Activated CD8-positive, alpha-beta T cell treated with anti-CD3 and anti-CD28 coated beads for 36 hours (primary cell): ENCODE measurements at places on chromosomes 7 and 10. TPM values are rescaled to one million over a fixed set of nuclear protein-coding genes. Genes with fewer than 3 reads are reported as not detected.

- DNase-seq, result no peak
These were observed 246.0 kb upstream of the NFE2L3 start for GRCh38 chr7:25906003-25906402.

DNA sequence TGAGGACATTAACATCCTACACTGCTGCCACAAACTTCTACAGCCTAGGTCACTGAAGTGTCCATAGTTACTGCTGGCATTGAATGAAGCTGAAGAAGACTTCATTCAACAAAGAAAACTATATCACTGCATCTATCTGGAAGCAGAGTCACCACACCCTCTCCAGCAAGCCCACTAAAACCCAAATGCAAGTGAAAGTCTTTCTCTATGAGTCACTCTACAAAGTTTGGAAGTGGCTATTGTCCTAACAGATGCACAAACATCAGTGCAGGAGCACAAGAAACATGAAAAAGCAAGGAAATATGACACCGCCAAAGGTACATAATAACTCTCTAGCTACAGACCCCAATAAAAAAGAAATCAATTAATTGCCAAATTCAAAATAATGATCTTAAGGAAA is 43.5 kb upstream of the CAMK2B start:
- no peak for DNase-seq

DNA sequence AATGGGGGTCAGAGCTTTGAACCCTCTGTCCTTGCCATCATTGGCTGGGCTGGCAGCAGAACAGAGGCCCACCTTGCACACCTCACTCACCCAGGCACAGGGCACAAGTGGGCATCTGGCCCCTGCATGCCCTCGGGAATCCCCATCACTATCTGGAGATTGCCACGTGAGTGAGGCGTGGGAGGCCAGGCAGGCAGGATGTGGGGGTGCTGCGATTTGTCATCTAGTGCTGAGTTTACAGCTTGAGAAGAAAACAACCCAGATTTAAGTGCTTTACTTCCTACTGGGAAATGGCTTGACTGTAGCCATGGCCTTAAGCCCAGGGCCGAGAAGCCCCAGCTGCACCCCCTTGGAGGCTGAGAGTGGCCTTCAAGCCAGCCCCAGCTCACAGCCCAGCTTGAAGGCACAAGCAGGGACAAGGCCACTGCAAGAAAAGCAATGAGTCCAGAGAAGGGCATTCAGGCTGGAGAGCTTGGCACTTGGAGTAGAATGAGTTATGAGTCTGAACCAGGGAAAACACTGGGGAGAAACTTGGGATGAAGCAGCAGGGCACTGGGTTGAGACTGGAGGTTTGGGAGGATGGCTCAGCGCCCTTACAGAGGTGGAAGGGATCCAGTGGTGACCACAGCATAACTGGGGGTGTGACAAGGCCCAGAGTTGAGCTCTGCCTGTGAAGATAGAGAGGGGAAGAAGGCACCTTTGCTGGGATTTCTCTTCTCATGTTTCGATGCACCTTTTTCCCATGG is 123.0 kb downstream of the CXCL12 start:
- peak; percentile 33 for DNase-seq

- DNase-seq, result no peak
These were observed 16.4 kb downstream of the HOXA1 start for GRCh38 chr7:27079234-27079975.

DNA sequence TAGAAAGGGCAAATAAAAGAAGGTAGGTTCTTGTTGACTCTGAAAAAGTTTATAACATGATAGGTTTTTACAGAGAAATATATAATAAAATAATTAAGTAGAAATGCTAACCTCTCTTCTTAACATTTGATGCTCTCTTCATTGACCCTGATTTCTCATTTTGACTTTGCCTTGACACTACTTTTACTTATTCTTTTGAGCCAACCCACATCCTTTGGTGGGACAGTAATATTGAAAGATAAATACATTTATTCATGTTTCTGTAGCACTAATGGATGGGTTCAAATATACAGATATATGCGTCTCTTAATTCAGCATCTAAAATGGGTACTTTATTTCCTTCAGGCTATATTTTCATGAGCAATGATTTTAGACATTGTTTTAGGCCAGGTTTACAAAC is 34.4 kb downstream of the DDC start:
- DNase-seq, result no peak

DNA sequence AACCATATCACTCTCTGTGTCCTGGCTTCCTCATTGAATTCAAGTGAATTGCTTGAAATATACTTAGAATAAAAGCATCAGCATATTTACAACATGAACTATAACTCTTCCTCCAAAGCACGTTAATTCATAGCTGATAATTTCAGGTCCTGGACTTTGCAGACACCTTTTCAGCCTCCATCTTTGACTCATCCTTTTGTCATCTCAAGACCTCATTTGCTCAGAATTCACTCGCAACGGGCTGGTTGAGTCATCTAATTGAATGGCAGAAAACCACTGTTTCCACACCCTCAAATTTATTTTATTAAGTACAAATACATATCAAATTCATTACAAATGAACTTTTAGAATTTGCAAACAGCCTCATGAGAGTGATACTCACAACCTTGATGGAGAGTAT is 545.7 kb downstream of the GATA3 start:
- DNase-seq, result peak; percentile 18

DNA sequence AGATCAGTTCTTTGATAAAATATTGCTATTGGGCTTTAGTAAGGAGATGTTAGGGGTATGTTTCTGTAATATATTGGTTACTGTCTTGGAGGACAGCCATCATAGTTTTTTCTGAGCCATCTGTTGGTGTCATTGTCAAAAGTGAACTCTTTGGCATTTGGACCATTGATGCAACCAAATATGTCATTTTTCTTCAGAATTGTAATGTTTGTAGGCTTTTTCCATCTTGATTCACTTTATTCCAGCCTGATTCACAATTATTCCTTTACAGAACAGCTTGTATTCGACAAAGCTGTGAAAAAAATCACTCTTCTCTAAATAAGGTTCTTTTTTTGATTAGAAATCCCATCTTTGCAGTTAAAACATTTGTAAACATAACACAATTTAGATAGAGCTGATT is 37.4 kb downstream of the SMNDC1 start:
- no peak for DNase-seq

DNA sequence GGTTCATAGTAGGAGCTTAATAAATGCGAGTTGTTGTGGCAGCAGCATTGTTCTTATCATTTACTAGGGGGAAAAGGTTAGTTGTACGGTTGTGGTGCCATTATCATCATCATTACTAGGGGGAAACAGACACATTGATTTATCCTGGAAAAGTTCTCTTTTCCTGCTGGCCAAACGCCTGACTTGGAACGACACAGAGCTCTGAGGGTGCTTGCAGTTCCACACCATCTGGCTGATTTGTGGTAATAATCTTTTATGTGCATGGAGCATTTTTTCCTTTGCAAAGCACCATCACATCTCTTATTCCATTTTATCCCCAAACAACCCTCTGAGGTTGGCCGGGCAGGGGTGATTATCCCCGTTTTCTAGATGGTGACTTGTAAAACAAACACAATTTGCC is 219.4 kb downstream of the BUB3 start:
- DNase-seq, result no peak

GRCh38 chr10:6996431-6996830 is 414.4 kb downstream of the SFMBT2 start:
- DNase-seq, result no peak

DNA sequence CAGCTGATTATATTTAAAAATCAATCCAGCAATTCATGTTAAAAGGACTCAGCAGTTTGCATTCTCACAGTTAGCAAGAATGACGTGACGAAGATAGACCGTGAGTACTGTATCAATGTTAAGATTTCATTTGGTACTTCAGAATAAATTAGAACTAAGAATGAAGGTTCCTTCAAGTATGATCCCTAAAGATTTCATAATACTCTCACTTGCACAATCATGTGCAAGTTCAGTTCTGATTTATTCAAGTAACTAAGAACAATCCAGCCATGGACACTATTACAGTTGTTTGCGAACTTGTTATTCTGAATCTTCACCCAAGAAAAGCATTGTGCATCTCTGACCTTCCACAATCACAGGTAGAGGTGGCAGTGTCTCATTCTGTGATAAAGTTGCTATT is 7.7 kb downstream of the RHEB start:
- DNase-seq, result no peak

DNA sequence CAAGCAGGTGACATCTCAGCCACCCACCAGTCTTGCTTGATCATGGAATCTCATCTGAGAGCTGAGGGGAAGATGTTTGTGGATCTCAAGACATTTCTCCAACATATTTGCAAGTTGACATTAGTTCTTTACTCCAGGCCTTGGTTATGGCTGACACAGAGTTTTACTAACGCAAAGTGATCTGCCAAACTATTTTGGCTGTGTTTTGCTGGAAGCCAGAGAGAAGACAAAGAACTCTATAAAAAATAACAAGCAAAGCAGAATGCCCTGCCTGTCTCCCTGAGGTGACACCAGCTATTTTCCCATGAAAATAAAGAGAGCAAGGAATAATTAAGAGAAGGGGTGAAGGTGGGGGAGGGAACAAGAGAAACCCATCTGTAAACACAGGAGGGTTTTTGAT is 286.4 kb downstream of the WDR11 start:
- no peak for DNase-seq

DNA sequence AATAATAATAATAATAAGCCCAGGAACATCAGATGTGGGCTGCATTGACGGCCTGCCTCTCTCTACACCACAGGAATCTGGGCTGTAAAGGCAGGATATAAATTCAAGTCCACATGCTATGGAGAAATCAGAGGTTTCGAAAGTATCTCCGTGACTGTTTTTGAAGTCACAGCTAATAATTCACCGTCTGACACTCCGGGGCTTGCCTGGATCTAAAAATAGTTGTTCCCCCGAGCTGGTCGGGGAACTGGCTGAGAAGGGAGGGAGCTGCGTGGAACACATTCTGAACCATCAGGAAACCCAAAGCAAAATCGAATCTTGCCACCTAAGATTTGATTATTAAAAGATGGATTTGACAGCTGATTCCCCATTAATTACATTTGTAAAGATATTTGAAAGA is 35.4 kb downstream of the KLF6 start:
- DNase-seq, result no peak

- DNase-seq, result no peak
These were observed 47.4 kb upstream of the GNAI1 start for GRCh38 chr7:80087051-80087770.

DNA sequence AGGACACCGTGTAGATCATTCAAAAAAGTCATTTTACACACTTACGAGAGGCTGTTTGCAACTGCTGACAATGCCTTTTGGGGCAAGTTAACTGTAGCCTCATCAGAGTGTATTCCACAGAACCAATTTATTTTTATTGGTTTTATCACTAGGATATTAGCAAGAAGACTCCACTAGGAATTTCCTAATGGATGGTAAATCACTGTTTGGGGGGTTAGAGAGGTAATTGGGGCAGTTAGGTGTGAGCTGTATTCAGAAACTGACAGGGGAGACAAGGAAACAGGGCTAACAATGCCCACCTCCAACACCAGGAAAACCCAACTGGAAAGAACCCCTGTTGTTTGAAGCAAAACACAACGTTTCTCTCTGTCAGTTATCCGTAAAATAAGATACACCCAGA is 383.0 kb upstream of the SHH start:
- DNase-seq, result no peak

- no peak for DNase-seq
These were observed 47.3 kb upstream of the OPALIN start for GRCh38 chr10:96406091-96406490.

- DNase-seq, result no peak
These were observed 82.7 kb downstream of the PLCE1 start for GRCh38 chr10:94076325-94076841.

GRCh38 chr7:50189371-50189770 is 96.3 kb upstream of the ZPBP start:
- no peak for DNase-seq

Gene ASAH2
- 2.9 TPM for total RNA-seq

Gene GSAP
- total RNA-seq, result 1.9 TPM

Gene SPAM1
- total RNA-seq, result not detected

Gene DNMBP
- total RNA-seq, result 2.9 TPM

Gene INSYN2A
- total RNA-seq, result not detected

Gene BLNK
- 0.16 TPM for total RNA-seq

Gene CRYGN
- 0.16 TPM for total RNA-seq

Gene GARIN1A
- total RNA-seq, result 0.25 TPM

Gene TYW1
- 16.6 TPM for total RNA-seq

Gene MYH16
- not detected for total RNA-seq

Gene UTF1
- total RNA-seq, result not detected

Gene OR2A7
- 2.0 TPM for total RNA-seq

Gene ITGB8
- not detected for total RNA-seq

Gene C10orf90
- total RNA-seq, result not detected

Gene CUZD1
- total RNA-seq, result 1.5 TPM
